ENCODE measurements at places on chromosomes 12 and 14. TPM values are rescaled to one million over a fixed set of nuclear protein-coding genes. Genes with fewer than 3 reads are reported as not detected.

Gene KRT6A
- total RNA-seq, result not detected

Gene RND1
- 0.57 TPM for total RNA-seq

Gene TMEM253
- not detected for total RNA-seq

Gene PZP
- total RNA-seq, result 0.93 TPM

Gene MYH6
- not detected for total RNA-seq

Gene KCNH3
- 0.14 TPM for total RNA-seq

Gene TSPAN19
- not detected for total RNA-seq

Gene CSAD
- total RNA-seq, result 6.0 TPM

Gene SLC2A14
- not detected for total RNA-seq

Gene ASB2
- not detected for total RNA-seq

Gene INHBE
- total RNA-seq, result not detected

Gene PYGL
- total RNA-seq, result 126 TPM

Gene OR6C2
- total RNA-seq, result not detected

Gene IL31
- not detected for total RNA-seq

Gene NTS
- total RNA-seq, result not detected

Gene NEUROD4
- not detected for total RNA-seq
